ENCODE measurements at places on chromosomes 5 and 9.

GRCh38 chr5:178674334-178674733 lies 47.5 kb upstream of the CLK4 start:
- DNase-seq = no peak

GRCh38 chr5:57054671-57055070 lies 102.7 kb upstream of the MIER3 start:
- no peak for DNase-seq

DNA sequence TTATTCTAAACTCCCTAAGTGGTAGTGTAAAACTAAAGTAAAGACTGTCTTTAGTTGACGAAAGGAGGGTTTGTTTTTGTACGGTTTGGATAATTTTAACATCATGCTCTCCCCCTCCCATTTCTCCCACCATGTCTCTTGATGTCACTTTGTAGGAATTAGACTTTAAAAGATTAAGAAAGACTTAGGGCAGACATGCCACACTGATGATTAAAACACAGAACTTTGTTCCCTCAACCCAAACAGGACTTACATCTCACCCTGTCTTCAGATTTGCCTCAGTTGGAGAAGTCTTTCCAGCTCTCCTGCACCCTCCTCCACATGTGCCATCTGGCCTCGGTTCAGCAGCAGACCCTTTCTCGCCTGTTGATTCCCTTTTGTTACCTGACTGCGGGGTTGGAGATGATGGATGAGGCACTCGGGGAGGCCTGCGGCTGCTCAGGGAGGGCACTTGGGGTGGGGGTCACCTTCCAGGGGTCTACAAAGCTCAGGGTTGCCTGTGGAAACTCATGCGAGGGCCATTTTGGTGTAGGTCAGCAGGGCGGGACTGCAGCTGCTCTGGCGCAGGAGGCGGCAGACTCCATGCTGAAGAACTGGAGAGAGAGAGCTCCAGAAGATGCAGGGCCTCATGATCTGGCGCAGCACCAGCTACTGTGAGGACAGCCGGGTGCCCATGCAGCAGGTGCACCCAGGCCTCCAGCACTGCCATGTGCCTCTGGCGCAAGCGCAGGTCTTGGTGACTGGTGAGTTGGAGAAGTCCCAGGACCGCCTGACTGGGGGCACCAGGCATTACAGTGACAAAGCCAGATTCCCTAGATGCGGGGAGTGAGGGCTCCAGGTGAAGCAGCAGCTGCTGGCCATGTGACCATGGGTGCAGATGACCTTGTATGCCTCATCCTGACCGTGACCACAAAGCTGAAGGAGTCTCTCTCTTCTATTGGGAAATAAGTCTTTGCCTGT lies 24.5 kb upstream of the EXOC3 start:
- no peak for DNase-seq

DNA sequence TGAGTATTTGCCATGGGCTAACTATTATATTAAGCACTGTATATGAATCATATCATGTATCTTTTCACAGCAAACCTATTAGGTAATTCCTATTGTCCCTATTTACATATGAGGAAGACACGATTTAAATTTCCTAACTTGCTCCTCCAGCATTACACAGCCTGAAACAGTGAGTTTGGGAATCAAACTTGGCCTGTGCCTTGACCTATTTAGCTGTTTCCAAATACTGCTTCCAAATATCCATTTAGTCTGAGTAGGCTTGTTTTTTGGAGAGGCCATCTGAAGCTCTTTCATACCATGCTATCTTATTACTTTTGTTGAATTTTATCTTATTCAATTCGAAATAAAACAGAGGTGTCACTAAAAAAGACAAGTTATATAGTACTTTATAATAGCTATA lies 447.3 kb upstream of the MPDZ start:
- no peak for DNase-seq

- DNase-seq = no peak
Observed at GRCh38 chr5:78500871-78501270, 140.5 kb downstream of the SCAMP1 start.

- DNase-seq = no peak
Observed at GRCh38 chr5:93272108-93272507, 308.9 kb downstream of the NR2F1-AS1 start.

- DNase-seq = no peak
Observed at GRCh38 chr9:83651558-83651957, 28.6 kb downstream of the IDNK start.

DNA sequence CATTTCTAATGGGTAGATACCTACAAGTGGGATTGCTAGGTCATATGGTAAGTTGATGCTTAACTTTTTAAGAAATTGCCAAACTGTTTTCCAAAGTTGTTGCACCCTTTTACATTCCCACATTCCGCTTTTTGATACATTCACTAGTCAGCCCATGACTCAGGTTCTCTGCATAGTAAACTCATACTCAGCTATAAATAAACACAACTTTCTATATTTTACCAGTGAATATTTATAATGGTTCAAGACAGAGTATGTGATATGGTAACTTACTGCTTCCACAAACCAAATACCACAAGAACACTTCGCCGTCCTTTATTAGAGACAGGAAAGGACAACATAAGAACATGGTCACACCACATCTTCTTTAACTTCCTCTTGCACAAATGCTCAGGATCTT lies 54.0 kb downstream of the PLPP1 start:
- no peak for DNase-seq

GRCh38 chr5:116834796-116835515 lies 260.3 kb upstream of the SEMA6A start:
- DNase-seq = no peak

- no peak for DNase-seq
Observed at GRCh38 chr9:124795881-124796431, 19.0 kb downstream of the OLFML2A start.

GRCh38 chr9:136558373-136558772 lies 12.5 kb upstream of the NOTCH1 start:
- DNase-seq = no peak

DNA sequence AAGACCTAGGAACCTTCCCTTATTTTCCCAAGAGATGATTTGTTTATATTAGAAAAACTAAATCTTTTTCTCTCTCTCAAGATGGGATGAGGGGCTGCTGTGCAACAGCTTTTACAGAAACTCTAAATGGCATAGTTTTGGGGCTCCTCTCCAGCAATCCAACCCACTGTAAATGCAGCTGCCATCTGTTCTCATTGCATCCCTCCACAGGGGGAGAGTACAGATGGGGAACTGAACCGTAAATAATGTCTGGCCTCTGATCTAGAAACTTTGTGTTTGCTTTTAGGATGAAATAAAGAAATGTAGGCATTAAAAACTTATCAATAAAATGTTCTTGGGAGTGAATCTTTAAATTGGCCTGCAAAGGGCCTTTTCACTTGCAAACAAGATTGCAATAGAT lies 291.4 kb downstream of the MCTP1 start:
- no peak for DNase-seq

DNA sequence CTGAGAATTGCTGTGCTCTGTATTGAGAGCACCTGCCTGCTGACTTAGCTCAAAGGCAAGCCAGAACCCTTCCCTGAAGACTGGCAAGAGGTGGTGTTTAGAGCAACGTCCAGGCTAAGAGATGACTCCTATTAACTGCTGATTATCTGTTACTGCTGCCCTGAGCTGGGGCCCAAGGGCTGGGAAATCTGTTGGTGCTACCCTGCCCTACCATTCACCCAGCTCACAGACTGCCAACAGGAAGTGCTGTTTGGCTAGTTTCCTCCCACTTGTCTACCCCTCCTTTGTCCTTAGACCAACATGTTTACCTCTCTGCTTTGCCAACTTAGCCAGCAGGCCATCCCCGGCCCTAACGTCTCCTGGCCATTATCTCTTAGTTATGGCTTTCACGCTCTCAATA lies 6.9 kb downstream of the RAB24 start:
- DNase-seq = no peak

DNA sequence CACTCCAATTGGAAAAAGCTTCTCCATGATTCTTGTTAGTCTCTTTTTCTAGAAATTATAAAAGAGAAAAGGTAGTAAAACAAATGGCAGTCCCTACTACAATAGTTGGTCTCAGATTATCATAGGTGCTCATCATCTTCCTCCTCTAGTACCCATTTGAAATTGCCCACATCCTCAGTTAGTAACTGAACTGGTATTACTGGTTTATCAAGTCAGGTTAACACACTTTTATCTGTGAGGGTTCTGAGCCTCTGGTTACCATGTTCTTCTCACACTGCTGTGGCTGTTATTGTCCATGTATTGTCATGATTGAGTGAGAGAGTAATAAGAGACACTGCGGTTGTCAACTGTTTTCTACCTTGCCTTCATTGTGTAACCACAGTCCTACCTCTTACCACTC lies 901.7 kb downstream of the TLE1 start:
- DNase-seq = no peak

DNA sequence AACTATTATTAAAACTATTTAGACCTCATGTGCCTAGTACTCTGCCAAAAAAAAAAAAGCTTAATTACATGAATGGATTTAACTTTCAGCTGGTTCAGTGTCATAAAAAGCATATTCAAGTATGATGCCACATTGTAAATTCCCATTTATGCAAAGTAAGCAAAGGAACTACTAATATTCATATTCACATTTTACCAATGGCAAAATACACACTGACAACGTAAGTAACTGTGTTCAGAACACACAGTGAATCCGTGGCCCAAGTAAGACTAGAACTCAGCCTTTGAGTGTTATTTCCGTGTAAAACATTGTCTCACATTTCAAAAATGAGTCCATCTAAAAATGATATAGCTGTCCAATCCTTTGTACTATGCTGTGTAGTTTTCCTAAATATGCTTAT lies 56.8 kb downstream of the PPP2R2B start:
- no peak for DNase-seq

- DNase-seq = no peak
Observed at GRCh38 chr9:103649086-103649485, 445.0 kb upstream of the SMC2 start.

GRCh38 chr5:141778683-141779082 lies 96.7 kb upstream of the ARAP3 start:
- no peak for DNase-seq

GRCh38 chr5:119315516-119315949 lies 40.3 kb upstream of the TNFAIP8 start:
- no peak for DNase-seq

DNA sequence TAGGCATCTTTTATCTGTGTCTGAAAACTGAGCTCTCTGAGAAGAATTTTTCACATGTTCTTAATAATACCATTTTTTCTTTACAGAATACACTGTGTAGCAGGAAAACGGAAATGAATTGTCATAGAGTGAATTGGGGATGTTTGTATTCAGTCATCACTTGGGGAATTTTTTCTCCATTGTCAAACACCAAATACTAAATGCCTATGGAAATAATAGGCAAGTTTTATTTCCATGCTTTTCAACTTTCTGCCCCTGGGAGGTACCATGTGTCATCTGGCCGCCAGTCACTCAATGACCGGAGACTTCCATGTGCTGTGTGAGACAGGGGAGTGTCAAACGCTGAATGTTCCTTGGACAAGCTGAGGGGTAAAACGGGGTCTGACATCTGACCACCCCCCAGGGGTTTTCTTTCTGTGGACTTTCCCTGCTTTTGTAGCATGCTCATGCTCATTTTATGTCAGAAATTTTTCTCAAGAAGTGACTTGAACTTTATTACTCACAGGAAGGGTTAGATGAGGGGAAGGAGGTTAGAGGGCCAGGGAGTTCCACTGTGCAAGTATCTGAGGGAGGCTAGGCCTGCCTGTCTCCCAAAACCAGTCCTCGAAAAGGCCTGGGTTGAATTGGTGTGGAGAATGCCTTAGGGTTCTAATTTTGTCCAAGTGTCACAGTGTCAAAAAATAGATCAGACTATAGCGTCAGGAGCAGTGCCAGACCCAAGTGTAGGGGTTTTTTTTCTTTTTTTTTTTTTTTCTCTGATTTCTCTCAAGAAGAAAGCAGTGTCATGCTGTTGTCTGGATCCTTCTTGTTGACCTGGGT lies 438.6 kb downstream of the AGTPBP1 start:
- no peak for DNase-seq

Measured in liver (tissue), 10 donors.